Karpas-422 (cell line): ENCODE measurements at places on chromosomes 2 and 18.

GRCh38 chr18:8609659-8610458 lies 622 bp downstream of the RAB12 start:
- 0 out of 2 replicates have a peak overlapping the region, but pooled peaks have one; percentile 9 for H3K27ac ChIP-seq
- DNase-seq, result peak; percentile 66
- H3K4me3 ChIP-seq, result peak overlapping the region; percentile 96
- no peaks in the 10 kb centered on the region for H3K27me3 ChIP-seq
- peaks cover 7% of the 10 kb centered on the region; the same call in 1 of the 2 replicates for H3K36me3 ChIP-seq

- H3K36me3 ChIP-seq, result no peaks in the 10 kb centered on the region
- no peak overlapping the region for H3K27ac ChIP-seq
- H3K4me1 ChIP-seq, result no peaks in the 10 kb centered on the region
- DNase-seq, result no peak
- no peaks in the 10 kb centered on the region for H3K27me3 ChIP-seq
Measured at GRCh38 chr2:183709829-183710228, 585.6 kb downstream of the NUP35 start.

DNA sequence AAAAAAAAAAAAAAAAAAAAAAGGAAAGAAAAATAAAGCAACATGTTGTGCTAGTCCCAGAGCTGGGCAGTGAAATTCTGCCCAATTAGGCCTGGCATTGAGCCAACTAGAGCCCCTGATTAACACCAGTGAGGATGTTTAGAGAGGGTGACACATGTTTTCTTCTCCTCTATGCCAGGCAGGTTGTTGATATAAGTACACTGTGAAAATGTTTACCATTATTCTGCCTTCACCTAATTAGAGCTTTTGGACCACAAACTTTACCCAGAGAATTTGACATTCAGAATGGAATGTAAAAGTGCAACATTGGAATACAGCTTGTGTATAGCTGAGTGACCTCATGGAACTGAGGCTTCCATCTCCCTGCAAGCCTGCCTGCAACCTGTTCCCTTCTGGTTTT lies 95.9 kb upstream of the MSH2 start:
- H3K36me3 ChIP-seq, result no peaks in the 10 kb centered on the region
- no peak overlapping the region for H3K27ac ChIP-seq
- DNase-seq, result no peak
- no peak overlapping the region for H3K4me3 ChIP-seq

GRCh38 chr18:48358868-48359267 lies 50.3 kb downstream of the ZBTB7C start:
- no peak overlapping the region for H3K27ac ChIP-seq
- no peaks in the 10 kb centered on the region for H3K27me3 ChIP-seq
- H3K4me1 ChIP-seq, result no peaks in the 10 kb centered on the region
- no peaks in the 10 kb centered on the region for H3K36me3 ChIP-seq
- H3K4me3 ChIP-seq, result no peak overlapping the region

DNA sequence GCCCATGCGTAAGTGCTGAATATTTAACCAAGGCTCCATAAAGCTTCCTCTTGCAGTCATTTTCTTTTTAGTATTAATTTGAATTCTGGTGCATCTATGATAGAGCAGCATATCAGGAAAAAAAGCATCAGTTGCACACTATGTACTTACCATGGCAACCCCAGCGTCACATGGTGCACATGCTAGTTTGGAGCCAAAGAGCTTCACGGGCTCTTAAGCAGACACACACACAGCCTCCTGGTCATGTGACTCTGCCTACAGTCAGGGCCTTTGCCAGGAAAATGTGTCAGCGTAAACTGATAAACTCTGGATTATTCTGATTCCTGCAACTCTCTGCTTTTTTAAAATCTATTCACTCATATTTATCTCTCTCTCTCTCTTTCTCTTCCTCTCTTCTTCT lies 30.2 kb downstream of the NYAP2 start:
- H3K4me1 ChIP-seq, result no peaks in the 10 kb centered on the region
- no peak overlapping the region for H3K27ac ChIP-seq
- H3K27me3 ChIP-seq, result no peaks in the 10 kb centered on the region
- no peak overlapping the region for H3K4me3 ChIP-seq

- H3K27me3 ChIP-seq, result no peaks in the 10 kb centered on the region
- H3K36me3 ChIP-seq, result no peaks in the 10 kb centered on the region
- H3K27ac ChIP-seq, result no peak overlapping the region
- DNase-seq, result peak; percentile 67
- H3K4me1 ChIP-seq, result peaks cover 16% of the 10 kb centered on the region
Measured at GRCh38 chr2:65554765-65555591, 122.6 kb upstream of the SPRED2 start.

DNA sequence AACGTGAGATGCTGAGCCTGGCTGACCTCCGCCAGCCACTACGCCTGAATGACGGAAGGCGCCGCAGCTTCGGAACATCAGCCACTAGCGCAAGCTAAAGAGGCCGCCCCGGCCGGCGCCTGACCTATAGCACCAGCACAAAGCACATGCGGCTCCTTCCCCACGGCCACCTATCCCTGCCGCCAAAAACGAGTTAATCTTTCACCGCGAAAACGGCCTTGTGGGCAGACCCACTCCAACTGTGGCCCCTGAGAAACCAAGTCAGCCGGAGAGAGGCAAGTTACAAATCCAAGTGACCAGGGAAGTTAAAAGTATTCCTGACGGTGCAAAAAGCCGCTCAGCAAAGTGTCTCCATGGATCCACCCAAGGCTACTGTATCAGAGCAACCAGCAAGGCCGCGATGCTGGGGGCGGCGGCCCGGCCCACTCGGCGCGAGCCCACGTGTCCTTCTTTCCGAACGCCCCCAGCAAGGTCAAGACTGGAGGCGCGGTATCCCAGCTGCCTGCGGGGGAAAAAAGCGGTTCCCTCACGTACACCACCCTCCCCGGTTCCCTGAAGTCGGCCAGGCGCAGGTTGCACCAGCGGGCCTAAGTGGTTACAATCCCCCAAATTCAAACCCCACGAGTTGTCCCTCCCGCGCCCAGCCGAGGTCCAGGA lies 575 bp downstream of the HSPD1 start:
- H3K4me3 ChIP-seq, result peak overlapping the region; percentile 97
- H3K4me1 ChIP-seq, result peaks cover 44% of the 10 kb centered on the region
- H3K27me3 ChIP-seq, result no peaks in the 10 kb centered on the region
- DNase-seq, result peak; percentile 84
- peaks cover 81% of the 10 kb centered on the region for H3K36me3 ChIP-seq

DNA sequence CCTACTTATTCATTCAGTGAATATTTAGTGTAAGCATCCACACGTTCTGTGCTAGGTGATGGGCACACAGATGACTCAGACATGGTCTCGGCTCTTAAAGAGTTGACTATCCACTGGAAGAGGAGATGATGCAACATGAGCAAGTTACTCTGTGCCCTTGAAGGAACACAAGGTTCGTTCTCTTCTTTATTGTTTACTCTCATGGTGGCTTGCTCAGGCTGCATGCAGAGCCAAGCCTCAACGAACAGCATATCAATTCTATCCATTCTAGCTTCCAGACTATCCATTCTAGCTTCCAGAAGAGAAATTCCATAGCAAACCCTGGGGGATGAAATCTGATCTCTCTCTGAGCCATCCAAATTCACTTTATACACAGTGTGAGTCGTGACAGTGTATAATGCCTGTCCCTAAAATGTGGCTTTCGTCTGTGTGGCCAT lies 68.1 kb upstream of the CTAGE1 start:
- no peak overlapping the region for H3K27ac ChIP-seq
- H3K36me3 ChIP-seq, result no peaks in the 10 kb centered on the region
- H3K4me1 ChIP-seq, result no peaks in the 10 kb centered on the region
- no peak overlapping the region for H3K4me3 ChIP-seq

DNA sequence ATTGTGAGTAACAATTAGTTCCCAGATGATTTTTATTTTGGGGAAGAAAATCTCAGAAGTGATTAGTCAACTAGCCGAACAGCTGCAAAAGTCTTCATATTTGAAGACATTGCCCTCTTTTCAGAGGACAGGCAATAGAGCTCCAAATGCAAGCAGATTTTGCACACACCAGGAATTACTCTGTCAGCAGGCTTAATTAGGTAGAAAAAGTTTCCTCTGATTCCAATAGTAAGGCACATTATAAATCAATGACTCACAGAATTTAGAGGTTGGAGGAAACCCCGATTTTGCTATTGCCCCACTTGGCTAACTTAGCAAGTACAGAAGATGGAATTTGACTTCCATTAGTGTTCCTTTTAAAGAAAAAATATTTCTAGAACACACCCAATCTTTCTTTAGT lies 30.7 kb upstream of the SCN1A start:
- no peaks in the 10 kb centered on the region for H3K36me3 ChIP-seq
- DNase-seq, result no peak
- no peaks in the 10 kb centered on the region for H3K27me3 ChIP-seq
- H3K4me3 ChIP-seq, result no peak overlapping the region
- H3K4me1 ChIP-seq, result no peaks in the 10 kb centered on the region

- H3K27me3 ChIP-seq, result no peaks in the 10 kb centered on the region
- no peaks in the 10 kb centered on the region for H3K36me3 ChIP-seq
- no peak for DNase-seq
- H3K4me1 ChIP-seq, result no peaks in the 10 kb centered on the region
Measured at GRCh38 chr2:126637386-126637785, 18.6 kb upstream of the GYPC start.

DNA sequence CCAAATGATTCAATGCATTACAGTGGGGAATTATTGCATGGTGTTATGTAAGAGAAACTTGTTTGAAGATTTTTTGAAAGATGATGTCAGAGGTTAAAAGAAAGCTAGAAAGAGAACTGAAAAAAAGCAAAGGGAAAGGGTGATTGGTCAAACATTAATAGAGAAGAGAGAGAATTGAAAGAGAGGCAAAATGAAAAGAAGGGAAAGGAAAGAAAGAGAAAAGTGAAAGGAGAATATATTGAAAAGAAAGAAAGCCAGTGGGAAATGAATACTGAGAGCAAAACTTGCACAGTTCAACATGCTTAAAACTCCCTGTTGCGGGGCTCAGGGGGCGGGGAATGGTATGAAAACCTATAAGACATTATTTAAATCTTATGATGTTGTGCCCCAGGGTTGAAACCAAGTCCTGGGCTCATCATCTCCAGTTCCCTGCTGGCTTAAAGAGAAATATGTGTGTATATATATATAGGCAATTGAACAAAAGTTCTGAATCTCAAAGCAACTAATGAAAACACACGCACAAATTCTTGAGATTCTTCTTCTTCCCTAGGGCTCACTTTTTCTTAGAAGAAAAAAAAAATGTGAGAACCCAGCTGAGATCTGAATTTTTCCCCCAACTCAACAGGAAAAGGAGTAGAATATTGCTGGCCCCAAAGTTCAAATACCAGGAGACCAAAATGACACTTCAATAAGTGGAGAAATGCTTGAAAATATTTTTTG lies 2045.9 kb upstream of the CELF4 start:
- no peaks in the 10 kb centered on the region for H3K27me3 ChIP-seq
- H3K36me3 ChIP-seq, result no peaks in the 10 kb centered on the region
- DNase-seq, result no peak
- no peak overlapping the region for H3K4me3 ChIP-seq

- H3K4me1 ChIP-seq, result peaks cover 22% of the 10 kb centered on the region
- no peak for DNase-seq
- H3K4me3 ChIP-seq, result no peak overlapping the region
- no peaks in the 10 kb centered on the region for H3K27me3 ChIP-seq
Measured at GRCh38 chr2:134217351-134217750, 36.5 kb upstream of the MGAT5 start.

GRCh38 chr2:215486291-215487001 lies 50.6 kb upstream of the FN1 start:
- no peak for DNase-seq
- no peaks in the 10 kb centered on the region for H3K36me3 ChIP-seq
- H3K4me3 ChIP-seq, result no peak overlapping the region
- H3K4me1 ChIP-seq, result no peaks in the 10 kb centered on the region

DNA sequence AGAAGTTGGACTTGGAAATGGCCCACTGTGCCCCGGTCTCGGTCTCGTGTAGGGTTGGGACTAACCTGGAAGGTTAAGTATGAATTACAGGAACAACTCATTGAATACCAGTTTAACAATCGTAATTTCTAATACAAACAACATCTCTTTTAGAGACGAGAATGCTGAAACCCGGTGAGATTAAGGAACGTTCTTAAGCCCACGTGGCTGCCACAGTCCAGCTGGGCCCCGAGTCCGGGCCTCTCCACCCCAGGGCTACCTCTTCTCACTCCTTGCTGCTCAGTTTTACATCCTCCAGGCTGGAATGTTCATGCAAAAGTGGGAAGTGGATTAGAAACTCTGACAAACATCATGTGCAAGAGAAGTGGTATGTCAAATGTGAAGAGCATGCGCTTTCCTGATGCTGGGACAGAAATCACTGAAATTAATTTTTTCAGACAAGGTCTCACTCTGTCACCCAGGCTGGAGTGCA lies 29.4 kb downstream of the NGEF start:
- no peak overlapping the region for H3K4me3 ChIP-seq
- no peaks in the 10 kb centered on the region for H3K36me3 ChIP-seq
- H3K27me3 ChIP-seq, result no peaks in the 10 kb centered on the region
- H3K4me1 ChIP-seq, result peaks cover 6% of the 10 kb centered on the region
- DNase-seq, result no peak
- no peak overlapping the region for H3K27ac ChIP-seq

DNA sequence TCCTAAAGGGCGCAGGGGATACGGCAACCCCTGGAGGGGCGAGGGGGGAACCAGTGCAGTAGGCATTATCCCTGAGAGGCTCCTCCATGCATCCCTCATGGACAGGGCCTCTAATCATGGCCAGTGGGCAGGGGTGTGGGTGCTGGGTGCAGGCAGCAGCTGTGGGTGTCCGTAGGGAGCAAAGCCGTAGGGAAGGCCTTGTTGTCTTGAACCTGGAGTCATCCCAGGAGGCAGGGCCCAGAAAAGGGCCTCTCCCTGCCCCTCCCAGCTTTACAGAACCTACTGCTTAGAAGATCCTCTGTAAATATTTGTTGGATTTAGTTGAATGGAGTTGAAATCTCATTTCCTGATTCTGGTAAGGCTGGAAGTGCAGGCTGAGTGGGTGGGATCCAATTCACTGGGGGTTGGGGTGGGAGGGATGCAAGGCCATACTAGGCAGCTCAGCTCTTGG lies 207.0 kb upstream of the HAAO start:
- no peak overlapping the region for H3K27ac ChIP-seq
- H3K27me3 ChIP-seq, result no peaks in the 10 kb centered on the region
- DNase-seq, result no peak

DNA sequence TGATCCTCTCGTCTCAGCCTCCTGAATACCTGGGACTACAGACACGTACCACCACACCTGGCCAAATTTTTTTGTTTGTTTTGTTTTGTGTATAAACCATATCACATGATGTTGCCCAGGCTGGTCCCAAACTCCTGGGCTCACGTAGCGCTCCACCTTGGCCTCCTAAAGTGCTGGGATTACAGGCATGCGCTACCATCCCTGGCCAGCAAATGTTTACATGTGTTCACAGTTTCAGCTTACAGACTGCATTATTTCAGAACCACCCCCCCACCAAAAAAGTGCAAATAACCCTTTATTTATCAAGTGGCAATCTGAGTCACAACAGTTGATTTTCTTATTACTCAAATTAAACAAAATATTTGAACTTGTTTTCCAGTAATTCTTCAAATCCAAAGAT lies 54.3 kb downstream of the ABCA12 start:
- H3K27me3 ChIP-seq, result no peaks in the 10 kb centered on the region
- no peaks in the 10 kb centered on the region for H3K4me1 ChIP-seq
- no peak overlapping the region for H3K27ac ChIP-seq
- no peak overlapping the region for H3K4me3 ChIP-seq

DNA sequence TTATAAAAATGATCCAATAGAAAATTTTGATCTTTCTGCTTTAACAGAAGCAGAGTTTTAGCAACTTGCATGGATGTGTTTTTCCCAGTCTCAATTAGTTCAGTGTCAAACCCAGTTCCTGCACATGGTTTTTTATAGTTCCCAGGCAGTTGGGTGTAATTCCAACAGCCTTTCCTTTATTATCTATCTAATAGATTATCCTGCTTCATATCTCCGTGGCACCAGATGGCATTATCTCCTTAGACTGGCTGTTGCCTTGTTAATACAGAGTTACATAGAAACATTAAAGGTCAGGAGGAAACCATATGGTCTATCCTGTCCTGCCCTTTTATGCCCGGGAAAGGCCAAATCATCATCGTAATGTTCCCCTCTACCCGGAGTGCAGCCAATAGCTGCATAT lies 400.9 kb upstream of the SMIM21 start:
- no peak for DNase-seq
- H3K4me1 ChIP-seq, result peaks cover 6% of the 10 kb centered on the region
- H3K4me3 ChIP-seq, result no peak overlapping the region
- H3K36me3 ChIP-seq, result no peaks in the 10 kb centered on the region
- no peak overlapping the region for H3K27ac ChIP-seq
